Type B pancreatic cell (in vitro differentiated cells): ENCODE measurements at places on chromosomes 2 and 18.

DNA sequence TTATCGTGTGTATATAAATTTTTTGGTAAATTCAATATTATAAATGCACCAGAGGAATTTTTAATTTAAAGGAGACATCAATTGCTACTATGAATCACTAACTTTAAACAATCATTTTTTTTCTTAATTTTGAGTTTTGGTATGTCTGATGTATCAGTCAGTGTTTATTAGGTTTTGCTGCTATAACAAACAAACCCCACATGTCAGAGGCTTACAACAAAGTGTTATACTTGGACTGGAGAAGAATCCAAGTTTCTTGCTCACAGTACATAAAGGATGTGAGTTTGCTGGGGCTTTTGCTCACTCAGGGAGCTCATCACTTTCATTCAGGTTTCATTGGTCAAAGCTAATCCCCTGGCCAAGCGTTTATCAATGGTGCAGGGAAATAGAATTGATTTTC, 81.8 kb downstream of the VWC2L start:
- DNase-seq: no peak

GRCh38 chr2:203279288-203279687, 40.5 kb downstream of the CYP20A1 start:
- no peak for DNase-seq

DNA sequence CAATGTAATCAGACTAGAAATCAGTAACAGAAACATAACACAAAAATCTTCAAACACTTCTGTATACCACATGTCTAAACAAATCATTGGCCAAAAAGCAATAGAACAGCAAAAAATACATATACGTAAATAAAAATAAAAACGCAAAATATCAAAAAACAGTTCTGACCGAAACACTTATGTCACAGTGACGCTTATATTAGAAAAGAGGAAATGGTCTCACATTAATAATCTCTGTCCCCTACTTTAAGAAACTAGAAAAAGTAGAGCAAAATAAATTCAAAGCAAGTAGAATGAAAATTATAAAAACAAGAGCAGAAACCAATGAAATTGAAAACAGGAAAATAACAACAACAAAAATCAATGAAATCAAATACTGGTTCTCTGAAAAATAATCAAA, 41.9 kb downstream of the TMEM131 start:
- DNase-seq: no peak

GRCh38 chr2:240439698-240440151, 4.3 kb downstream of the GPC1 start:
- DNase-seq: no peak

- no peak for DNase-seq
These were observed 10.6 kb downstream of the DNAJB2 start for GRCh38 chr2:219289537-219290361.

DNA sequence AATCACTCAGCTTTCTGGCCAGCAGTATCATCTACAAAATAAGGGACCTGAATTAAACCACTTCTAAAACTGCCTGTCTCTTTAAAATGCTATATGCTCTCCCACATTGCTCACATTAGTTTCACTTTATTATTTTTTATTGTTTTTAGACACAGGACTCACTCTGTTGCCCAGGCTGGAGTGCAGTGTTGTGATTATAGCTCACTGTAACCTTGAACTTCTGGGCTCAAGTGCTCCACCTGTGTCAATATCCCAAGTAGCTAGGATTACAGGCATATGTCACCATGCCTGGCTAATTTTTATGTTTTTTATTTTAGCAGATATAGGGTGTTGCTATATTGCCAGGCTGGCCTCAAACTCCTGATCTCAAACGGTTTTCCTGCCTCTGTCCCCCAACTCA, 591.3 kb upstream of the ZNF804A start:
- no peak for DNase-seq

DNA sequence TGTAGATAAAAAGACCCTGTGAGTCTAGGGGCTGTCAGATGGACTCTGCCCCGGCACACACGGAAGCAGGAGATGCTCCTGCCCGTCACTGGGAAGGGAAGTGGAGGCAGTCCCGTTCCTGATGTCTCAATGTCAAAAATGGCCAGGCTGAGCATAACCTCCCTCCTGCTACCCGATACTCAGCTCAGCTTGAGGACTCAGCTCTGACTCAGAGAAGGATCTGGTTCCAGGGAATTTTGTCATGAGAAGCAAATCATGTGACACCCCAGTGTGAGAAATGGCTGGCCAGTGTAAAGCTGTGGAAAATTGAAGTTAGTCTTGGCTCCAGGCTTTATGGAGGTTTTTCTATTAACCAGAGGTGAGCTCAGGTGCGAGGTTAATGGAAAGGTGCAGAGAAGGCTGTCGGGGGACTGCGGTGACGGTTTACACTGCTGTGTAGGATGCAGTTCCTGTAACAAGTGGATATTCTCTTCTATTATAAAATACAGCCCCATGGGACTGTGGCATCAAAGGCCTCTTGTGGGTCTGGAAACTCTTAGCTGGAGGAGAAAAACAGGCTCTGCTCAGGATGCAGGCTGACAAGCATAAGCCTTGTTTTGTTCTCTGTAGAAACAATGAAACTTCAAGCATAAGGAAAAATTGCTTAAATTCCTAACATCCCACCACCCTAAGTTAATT, 24.7 kb upstream of the AGAP1 start:
- DNase-seq: no peak

DNA sequence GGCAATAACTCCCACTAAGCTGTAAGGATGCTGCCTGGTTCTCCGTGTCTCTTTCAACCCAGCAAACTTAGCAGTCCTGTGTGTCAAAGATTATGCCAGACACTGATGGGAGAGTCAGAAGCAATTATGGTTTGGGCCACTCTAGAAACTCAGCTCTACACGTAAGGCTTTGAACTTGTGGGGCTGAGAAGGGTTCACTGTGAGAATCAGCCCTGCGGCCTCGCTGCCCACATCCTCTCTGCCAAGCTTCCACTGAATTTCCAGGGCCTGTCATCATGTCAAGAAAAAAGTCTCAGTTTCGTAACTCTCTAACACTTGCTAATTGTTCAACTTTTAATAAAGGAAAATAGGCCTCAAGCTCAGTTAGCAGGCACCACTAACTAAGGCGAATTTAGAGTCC, 308.8 kb upstream of the LYPD1 start:
- DNase-seq: no peak

- no peak for DNase-seq
These were observed 33.0 kb upstream of the DLX1 start for GRCh38 chr2:172052000-172052983.

- no peak for DNase-seq
These were observed 80.4 kb downstream of the MYOM1 start for GRCh38 chr18:3139406-3139805.

GRCh38 chr2:219726916-219727315, 99.5 kb downstream of the SLC4A3 start:
- DNase-seq: no peak
